ENCODE measurements at places on chromosomes 5 and 9.

DNA sequence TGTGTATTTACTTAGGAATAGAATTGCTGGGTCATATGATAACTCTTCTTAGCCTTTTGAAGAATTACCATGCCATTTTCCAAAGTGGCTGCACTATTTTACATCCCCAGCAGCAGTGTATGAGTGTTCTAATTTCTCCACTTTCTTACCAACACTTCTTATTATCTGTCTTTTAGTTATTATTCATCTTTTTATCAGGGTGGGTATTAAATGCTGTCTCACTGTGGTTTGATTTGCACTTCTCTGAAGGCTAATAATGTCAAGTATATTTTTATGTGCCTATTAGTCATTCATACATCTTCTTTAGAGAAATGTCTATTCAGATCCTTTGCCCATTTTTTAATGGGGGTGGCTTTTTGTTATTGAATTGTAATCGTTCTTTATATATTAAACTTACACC, 36.8 kb downstream of the SLC1A3 start:
- no peak for DNase-seq

DNA sequence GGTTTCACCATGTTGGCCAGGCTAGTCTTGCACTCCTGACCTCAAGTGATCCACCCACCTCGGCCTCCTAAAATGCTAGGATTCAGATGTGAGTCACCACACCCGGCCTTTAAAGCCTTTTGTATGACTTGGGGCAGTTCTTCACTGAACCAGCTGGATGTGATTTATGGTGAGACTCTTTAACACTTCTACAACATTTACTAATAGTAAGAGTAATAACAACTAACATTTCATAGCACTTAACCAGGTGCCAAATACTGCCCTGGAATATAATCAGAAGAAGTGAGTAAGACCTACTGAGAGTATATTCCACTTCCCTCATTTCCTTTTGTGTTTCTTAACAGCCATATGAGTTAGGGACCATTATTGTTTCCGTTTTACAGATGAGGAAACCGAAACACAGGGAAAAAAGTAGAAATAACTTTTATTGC, 10.0 kb downstream of the ZSWIM6 start:
- DNase-seq, result no peak

DNA sequence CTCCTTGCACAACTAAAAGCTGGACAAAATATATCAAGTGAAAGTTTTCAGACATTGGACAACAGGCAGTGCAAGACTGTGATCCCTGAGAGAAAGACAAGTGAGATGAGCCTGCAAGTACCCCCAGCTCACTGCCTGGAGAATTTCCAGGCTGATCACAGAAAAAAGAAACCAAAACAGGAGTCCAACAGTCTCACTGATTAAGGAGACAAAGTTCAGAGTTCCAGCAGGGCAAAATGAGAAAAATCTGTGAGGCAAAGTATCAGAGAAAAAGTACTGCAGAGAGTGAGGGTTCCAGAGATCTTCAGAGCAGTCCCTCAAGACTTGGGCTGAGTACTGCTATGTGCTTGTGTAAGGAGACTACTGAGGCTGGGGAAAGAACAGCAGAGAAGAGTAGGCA, 56.0 kb upstream of the PRSS3 start:
- DNase-seq, result no peak

GRCh38 chr5:14790220-14790619, 81.4 kb downstream of the ANKH start:
- DNase-seq, result no peak

- peak; percentile 4 for DNase-seq
Observed at GRCh38 chr5:96434201-96434645, 1.2 kb upstream of the PCSK1 start.

- DNase-seq, result no peak
Observed at GRCh38 chr5:54090495-54091120, 219.8 kb downstream of the ARL15 start.

- DNase-seq, result no peak
Observed at GRCh38 chr5:81297531-81297930, 3.9 kb upstream of the ZCCHC9 start.

- peak; percentile 8 for DNase-seq
Observed at GRCh38 chr5:59893429-59894227, at the start of gene PDE4D. PDE4D (minus strand) TSS chr5:59893726.

GRCh38 chr9:97398999-97399758, 12.7 kb upstream of the TDRD7 start:
- no peak for DNase-seq

GRCh38 chr5:5287419-5287818, 135.1 kb upstream of the ICE1 start:
- DNase-seq, result no peak

GRCh38 chr5:137437774-137438173, 61.4 kb downstream of the SPOCK1 start:
- DNase-seq, result no peak

DNA sequence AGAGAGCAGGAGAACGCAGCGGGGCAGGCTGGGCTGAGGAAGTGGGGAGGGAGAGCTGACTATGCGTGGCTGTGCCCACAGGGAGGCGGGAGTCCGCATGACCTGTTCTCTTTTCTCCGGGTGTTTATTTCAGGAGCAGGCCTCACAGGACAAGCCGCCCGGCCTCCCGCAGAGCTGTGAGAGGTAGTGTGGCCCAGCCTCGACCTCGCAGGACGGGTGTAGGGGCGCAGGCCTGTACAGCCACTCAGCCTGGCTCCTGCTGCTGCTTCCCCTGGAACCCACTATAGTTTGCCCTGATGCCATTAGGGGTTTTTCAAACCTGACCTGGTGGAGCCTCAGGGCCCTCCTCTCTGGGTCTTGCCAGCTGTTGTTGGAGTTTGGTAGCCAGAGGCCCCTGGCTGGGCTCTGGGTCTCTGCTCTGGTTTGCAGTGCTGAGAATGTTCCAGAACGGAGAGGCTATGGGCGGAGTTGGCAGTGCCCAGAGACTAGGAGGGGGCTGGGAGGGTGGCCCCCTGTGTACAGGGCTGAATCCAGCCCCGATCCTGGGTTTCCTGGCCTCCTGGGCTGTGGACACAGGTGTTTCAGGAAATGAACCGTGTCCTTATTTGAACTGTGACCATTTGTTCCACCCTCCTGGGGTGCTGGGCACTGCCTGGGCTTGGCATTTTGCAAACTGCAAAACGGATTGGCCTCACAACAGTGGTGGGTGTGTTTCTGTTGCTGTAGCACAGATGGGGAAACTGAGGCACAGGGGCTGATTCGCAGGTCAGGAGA, 78.8 kb downstream of the WNK2 start:
- DNase-seq, result no peak

GRCh38 chr9:14313378-14313940, 482 bp downstream of the NFIB start:
- DNase-seq, result no peak

DNA sequence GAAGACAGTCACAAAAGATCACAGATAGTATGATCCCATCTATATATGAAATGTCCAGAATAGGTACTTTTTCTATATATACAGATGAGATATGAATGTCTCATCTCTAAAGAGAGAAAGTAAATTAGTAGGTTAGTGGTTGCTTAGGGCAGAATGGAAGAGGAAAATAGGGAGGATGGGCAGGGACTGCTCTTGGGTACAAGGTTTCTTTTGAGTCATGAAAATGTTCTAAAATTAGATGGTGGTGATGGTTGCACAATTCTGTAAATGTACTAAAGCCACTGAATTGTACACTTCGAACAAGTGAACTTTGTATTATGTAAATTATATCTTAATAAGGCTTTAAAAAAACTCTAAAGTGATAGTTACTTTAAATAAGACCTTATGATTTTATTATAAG, 59.6 kb upstream of the GRAMD2B start:
- DNase-seq, result no peak

GRCh38 chr5:65730910-65731309, 8.9 kb downstream of the NLN start:
- no peak for DNase-seq

GRCh38 chr9:136654820-136655535, 7.7 kb upstream of the EGFL7 start:
- DNase-seq, result no peak

- no peak for DNase-seq
Observed at GRCh38 chr5:161333194-161333880, 213.2 kb downstream of the GABRB2 start.

- DNase-seq, result no peak
Observed at GRCh38 chr9:12640866-12641636, 52.1 kb upstream of the TYRP1 start.

DNA sequence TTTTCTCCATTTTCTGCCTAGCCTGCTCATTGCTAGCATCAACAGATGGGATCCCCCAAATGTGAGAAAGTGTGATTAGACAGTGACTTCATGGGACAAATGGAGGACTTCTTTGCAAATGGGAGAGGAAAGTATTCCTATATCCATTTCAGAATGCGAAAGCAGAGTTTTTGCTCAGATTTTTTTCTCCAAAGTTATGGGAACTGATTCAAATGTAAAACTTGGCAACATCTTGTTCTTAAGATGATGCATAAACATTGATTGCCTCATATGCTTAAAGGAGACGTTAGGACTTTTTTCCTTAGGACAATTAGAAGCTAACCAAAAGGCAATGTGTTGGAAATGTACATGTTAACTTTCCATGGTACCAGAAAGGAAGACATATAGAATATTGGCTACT, 704.3 kb upstream of the ZNF608 start:
- DNase-seq, result no peak

- DNase-seq, result no peak
Observed at GRCh38 chr5:89260254-89260653, 377.3 kb upstream of the MEF2C start.

DNA sequence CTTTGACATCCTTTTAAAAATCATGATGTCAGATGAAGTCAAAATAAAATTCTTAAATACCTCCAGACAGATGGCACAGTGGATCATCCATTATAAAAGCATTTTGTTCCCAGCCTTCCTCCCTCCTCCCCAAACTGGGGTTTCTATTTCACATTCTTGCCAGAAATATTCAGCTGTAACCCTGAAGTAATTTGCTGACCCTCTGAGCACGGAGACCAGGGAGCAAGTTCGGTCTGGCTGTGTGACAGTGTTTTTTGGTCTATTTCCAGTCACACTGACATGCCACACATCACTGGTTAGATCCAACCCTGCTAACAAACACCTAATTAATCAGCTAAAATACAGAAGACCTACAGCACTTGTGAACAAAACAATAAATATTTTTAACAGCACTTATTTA, 126.2 kb upstream of the DMRT1 start:
- no peak for DNase-seq

DNA sequence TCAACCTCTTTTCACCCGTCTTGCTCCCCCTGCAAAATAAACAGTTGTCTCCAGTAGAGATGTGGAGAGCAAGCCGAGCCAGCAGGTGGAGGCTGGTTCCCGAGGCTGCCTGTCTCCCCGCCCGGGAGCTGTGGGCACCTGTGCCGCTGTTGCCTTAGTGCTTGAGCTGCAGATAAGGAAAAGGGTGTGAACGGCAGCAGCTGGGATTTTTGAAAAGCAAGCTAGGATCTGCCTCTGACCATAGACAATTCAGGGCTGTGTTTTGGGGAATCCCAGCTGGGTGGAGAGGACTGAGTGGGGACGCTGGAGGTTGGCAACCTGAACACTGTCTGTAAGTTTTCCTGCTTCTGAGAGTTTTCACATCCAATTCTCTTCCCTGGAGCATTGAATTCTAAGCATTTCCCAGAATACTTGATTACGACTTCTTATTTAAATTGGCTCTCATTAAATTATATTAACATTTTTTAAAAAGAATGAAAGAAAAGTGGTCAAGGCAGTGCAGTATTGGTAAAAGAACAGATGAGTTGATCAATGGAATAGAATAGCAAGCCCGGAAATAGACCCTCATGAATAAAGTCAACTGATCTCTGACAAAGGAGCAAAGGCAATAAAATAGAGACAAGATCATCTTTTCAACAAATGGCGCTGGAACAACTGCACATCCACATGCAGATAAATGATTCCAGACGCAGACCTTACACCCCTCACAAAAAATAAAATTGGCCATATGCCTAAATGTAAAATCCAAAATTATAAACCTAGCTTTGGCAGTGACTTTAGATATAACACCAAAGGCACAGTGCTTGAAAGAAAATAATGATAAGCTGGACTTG, 9.7 kb downstream of the WNK2 start:
- no peak for DNase-seq

DNA sequence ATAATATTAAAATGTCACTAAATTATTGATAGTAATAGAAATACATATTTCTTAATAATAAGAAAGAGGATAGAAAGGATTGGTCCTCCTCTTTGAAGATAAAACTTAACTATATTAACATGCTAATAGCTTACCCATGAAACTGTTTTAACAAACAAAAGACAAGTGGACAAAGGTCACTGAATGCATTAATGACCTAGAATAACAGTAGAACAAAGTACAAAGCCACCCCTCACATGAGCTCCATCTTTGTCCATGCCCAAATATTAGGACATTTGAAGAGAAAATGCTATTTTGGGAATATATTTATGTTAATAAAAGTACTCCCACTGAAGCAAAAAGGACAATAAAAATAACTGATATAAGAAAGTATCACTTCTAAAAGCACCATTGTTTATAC, 34.1 kb upstream of the SLC22A5 start:
- no peak for DNase-seq

DNA sequence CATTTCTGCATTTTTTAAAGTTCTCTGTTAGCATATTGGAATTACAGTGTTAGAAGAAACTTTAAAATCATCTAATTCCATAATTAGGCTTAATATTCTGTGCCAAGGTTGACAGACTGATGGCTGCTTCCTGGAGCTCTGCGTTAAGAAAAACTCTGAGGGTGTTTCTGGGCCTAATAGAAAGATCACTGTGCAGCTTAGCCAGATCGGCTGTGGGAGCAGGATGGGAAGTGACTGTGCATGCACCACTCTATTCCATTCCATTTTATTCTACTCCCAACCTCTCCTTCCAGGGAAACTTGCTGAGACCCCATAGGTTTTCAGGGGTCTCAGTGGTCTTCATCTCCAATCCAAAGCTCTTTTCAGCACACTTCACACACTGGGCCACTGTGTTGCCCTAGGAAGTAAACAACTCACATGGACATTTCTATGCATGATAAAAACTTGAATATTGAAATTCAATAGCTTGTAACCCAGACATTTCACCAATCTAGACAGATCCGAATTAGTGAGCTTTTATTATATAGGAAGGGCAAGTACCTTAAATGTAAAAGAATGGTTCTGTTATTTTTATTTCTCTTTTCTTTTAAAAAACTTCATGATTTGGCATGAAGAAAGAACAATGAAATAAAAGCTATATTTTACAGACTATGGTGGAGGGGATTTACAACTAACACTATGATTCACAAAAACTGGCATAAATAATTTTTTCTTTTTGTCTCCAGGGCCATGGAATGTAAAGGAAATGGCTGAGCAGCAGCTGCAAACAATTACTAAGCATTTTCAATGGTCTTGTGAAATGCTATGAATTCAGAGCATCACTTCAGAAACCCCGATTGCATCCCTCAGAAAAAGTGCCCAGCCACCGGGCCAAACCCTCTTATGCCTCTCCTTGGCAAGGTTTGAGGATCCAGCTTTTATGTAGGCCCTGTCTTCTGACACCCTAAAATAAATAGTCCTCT, 51.4 kb upstream of the DAB2 start:
- DNase-seq, result no peak

- DNase-seq, result no peak
Observed at GRCh38 chr5:145859453-145859852, 13.4 kb downstream of the GRXCR2 start.

DNA sequence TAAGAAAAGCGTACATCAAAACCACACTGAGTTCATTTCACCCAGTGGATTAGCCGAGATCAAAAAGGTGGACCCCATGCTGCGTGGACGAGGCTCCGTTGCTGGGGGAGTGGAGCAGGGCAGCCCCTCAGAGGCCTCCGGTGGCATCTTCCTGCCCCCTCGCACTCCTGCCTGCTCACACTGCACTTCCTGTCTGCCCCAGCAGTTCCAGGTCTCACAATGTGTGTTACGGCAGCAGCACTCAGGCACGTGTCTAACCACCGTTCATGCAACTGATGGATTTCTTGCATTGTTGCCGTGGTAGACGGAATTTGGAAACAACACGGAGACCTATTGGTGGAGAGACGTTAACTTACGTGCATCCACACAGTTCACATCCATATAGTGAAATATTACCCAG, 196.6 kb upstream of the OTULINL start:
- DNase-seq, result no peak
